NCI-H1694 treated with DMSO at 0.1 percent for 48 hours (cell line): ENCODE measurements at places on chromosomes 4 and X.

DNA sequence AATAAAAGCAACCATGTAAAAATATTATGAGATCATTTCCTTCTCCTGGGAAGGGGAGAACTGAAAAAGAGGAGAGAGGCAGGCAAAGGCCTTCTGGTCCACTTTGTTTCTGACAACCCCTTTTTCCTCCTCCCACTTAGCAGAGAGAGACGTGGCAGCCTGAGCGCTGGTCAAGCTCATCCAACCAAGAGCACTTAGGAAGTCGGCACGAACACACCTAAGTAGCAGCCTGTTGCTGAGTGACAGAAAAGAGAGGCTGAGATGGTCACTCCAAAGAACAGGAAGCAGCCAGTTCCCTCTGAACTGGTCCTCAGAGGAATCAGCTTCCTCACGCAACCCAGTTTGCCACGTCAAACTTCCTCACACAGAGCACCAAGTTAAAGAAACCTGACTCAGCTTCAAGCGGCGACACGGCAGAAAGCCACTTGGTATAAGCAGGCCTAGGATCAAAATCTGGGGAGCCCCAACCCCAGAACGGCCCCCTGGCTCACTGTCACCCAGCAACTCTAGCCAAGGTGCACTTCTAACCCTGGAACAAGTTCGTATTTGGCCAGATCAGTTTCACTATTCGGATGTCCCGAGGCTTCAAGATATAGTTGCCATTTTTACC, 861 bp downstream of the SEC24D start:
- no peak for DNase-seq

- DNase-seq: no peak
These were observed 264.5 kb upstream of the EMCN start for GRCh38 chr4:100782356-100782755.

- no peak for DNase-seq
These were observed 34.8 kb upstream of the USP51 start for GRCh38 chrX:55524487-55524886.

- DNase-seq: no peak
These were observed 25.6 kb upstream of the TEX13C start for GRCh38 chrX:125293850-125294780.

DNA sequence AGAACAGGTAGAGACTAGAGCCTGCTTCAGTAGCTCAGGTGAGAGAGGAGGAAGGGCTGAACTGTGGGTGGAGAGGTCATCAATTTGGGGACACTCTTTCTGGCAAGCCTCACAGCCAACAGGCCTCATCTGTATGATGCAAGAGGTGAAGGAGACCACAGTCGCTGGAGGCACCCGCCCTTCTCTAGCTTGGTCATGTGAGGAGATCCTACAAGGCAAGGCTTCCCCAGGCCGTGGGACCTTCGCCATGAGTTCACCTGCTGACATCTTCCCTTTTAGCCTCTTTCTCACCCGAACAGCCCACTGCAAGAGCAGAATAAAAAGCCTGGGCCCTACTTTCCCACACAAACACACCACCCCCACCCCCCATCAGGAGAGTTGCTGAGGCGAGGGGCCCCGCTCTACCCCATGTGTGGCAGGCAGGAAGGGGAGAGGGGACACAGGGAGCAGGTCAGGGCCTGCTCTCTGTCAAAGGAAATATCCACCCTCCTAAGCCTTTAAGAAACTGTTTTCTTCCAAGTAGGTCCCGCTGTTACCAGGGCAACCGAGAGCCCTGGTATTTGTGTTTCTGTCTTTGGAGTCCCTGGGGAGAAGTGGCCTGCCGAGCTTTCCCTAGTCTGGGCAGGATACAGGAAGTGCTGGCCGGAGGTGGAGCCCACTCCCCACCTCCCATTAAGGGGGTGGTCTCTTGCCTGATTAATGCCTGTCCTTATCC, 8.1 kb downstream of the RTL5 start:
- DNase-seq: no peak

DNA sequence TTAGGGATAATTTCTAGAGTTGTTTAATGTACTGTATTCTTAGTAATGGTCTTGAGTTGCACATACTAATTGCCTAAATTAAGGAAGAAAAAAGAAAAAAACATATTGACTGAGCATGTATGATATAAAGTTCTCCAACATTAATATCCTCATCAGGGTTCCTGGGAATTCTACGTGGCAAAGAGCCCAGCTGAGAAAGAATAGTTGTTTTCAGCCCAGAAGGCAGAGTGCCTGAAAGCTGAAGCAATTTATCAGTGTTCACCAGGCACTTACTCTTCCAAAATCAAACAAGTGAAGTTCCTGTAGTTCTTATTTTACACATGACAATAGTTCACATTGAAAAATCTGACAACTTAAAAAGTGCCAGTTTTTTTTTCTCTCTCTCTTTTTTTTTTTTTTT, 27.7 kb downstream of the YIPF7 start:
- no peak for DNase-seq

DNA sequence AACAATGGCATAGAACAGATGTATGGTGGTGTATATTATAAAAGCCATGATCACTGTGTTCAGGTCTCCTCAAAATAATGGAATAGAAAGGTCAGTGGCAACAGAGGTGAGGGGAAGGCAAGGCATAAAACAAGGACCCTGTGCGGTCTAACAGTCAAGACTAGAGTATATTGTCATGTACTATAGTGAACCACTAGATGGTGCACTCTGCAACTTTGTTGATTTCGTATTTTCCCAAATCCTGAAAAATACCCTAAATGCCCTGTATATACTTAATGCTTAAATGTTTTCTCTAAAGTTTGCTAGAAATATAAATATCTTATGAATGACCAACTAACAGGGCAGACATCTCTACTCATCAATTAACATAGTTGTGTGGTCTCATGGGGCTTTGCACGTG, 453.0 kb downstream of the PCDH11X start:
- DNase-seq: peak; percentile 3

DNA sequence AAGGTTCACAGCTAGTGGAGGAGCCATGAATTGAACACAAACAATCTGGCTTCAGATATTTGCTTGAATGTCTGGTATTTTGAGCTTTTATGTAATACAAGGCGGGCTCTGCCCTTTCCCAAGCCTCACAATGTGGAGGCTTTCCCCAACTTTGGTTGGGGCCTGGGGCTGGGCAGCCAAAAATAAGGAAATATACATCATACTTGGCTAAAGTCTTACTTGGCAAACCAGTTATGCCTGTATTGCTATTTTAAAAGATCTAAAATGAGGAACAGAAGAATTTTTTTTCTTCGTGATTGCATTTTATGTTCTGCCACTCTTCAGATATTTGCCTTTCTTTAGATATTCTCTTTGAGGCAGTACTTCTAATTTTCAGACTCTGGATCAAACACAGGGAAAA, 26.1 kb downstream of the ARFIP1 start:
- no peak for DNase-seq

DNA sequence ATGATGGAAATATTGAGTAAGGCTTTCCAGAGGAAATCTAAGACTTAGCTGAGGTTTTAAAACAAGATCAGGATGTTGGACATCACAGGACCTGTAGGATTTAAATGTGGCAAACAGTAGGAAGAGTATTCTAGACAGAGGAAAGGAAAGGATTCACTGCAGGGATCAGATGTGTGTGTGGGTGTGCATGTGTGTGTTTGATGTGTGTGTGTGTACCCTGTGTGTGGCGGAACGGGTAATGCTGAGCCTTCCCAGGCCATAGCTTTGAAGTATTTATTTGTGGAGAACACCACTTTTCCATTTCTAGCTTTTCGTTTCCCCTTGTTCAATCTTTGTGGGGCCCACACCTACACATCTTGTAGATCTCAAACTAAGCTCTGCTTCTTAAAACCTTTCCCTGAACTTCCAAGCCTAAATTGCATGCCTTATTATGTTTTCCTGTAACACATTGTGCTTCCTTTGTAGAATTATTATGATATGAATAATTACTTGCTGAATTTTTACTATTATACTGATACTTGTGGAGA, 6.9 kb downstream of the GUCY1A1 start:
- no peak for DNase-seq
